ENCODE measurements at places on chromosomes 2 and 18. TPM values are rescaled to one million over a fixed set of nuclear protein-coding genes. Genes with fewer than 3 reads are reported as not detected.

KCNIP3 gene
- total RNA-seq: 1.1 TPM

- DNase-seq: no peak
Measured at GRCh38 chr2:163133602-163134001, 295.0 kb upstream of the KCNH7 start.

- no peak for DNase-seq
Measured at GRCh38 chr2:223943561-223944008, 1.6 kb downstream of the WDFY1 start.

DNA sequence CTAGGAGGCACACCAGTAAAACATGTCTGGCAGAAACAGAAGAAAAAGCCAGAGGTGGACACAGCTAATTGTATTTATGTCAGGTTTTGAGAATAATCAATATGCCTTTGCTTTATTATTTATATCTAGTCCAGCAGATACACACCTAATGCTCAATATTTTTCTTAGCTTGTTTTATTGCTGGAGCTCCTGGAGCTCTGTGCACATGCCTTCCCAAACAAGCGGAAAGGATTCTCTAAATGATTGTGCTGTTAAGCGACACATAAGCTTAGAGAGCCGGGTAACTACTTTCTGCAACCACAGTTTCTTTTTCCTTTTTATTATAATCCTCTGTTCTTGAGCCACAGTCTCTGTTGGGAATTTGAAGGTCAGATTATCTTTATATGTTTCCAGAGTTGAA is 177.3 kb upstream of the ST6GAL2 start:
- DNase-seq: no peak

GRCh38 chr2:96085541-96086355 is 30.6 kb downstream of the ADRA2B start:
- DNase-seq: no peak

ADAM23 gene
- total RNA-seq: 17.2 TPM

Measured in neural progenitor cell (in vitro differentiated cells).